ENCODE measurements at places on chromosomes 6 and 20.
A peak's percentile ranks its signal among the peaks of the same experiment; 100 is the strongest.

DNA sequence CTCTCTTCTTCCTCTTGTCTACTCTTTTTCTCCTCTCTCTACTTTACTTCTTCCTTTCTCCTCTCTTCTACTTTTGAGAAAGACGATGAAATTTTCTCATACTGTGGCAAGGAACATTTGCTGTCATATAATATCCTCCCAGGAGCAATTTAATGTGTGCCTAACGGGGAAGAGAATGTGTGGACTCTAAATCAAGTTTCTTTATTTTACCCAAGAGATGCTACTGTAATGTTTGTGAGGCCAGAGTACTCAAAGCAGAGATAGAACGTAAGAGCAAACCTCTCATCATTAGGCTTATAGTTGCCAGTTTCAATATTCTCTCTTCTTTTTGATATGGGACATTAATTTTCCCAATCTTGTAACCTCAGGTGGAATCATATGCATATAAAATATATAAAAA is 801.4 kb downstream of the BCKDHB start:
- DNase-seq: no peak

- no peak for DNase-seq
Measured at GRCh38 chr6:75117701-75118100, 88.2 kb downstream of the COL12A1 start.

- DNase-seq: no peak
Measured at GRCh38 chr20:50381771-50382593, 128.2 kb upstream of the PTPN1 start.

- no peak for DNase-seq
Measured at GRCh38 chr6:46921059-46921458, 679 bp downstream of the ADGRF5 start.

GRCh38 chr6:45896783-45897441 is 118.7 kb downstream of the CLIC5 start:
- DNase-seq: no peak

DNA sequence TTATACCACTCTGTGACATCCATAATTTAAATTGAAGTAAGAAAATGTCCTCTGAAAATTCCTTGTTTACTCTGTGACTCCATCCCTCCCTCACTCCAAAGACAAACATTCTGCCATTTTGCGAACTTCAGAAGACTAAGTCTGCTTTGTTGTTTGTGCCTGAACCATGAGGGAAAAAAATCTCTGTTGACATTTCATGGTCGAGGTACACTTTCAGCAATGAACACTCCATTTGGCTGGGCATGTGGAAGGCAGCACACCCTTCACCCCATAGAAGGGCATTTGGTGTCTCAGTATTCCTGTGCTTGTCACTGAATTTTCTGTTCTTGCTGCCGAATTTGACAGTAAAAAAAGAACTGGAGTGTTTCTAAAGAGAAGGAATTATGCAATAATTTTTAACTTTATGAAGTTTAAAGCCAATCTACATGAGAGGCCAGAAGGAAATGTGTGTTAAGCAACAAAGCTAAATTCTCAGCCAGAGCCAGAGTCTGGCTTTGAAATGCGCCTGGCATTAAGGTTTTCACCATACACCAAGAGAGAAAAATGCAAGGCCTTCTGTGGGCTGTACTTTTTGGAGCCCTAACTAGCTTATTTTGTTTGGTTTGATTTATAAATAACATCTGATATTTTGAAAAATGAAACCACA is 4.7 kb upstream of the PBOV1 start:
- no peak for DNase-seq

GRCh38 chr6:43966853-43967718 is 160.2 kb downstream of the MRPL14 start:
- no peak for DNase-seq

DNA sequence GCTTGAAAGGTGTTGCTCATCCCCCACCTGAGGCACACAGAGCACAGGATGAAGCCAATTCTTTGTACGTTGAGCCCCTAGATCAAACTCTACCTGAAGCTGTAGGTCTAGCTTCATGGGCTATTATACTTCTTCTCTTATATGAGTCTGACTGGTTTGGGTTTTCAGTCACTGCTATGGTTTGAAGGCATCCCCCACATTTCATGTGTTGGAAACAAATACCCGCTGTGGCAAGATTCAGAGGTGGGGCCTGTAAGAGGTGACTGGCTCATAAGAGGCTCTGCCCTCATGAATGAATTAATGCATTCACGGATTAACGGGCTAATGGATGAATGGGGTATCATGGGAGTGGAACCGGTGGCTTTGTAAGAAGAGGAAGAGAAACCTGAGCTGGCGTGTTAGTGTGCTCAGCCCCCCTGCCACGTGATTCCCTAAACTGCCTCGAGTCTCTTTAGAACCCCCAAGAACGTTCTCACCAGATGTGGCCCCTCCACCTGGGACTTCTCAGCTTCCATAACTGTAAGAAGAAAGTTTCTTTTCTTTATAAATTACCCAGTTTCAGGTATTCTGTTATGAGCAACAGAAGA is 39.2 kb downstream of the PREX1 start:
- DNase-seq: no peak

GRCh38 chr6:128463942-128464341 is 56.5 kb downstream of the PTPRK start:
- no peak for DNase-seq

DNA sequence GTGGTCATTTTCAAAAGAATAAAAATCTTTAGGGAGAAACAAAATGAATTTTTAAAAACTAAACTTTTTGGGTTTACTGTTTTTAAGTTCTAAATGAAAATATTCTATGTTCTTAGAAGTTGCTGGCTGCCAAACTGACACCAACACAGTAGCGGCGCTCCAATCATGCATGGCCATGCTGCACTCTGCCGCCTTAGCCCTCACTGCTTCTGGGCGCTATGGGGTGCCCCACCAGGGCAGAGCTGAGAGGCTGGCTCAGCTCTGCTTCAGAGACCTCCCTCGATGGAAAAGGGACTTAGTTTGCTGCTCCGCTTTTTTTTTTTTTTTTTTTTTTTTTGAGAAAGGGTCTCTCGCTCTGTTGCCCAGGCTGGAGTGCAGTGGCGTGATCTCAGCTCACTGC is 20.9 kb downstream of the EZR start:
- DNase-seq: no peak

- no peak for DNase-seq
Measured at GRCh38 chr20:409697-410559, 1.8 kb downstream of the RBCK1 start.

DNA sequence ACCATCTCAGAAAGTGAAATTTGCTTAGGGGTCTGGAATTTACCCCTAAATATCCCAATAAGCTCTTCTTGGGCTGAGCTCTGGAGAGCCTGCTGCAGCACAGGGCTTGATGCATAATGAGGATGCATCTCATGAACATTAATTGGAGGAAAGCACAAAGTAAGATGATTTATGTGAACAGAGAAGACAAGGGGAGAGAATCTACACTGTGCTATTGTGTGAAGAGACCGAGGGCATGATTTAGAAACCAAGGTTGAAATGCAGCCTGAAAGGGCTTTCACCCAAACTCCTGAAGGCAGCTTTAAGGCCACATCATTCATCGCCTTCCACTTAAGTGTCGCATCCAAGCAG is 27.8 kb upstream of the GPR63 start:
- DNase-seq: no peak

GRCh38 chr20:43183536-43184070 is 6.1 kb downstream of the PTPRT start:
- DNase-seq: peak; percentile 98

- DNase-seq: no peak
Measured at GRCh38 chr6:27237089-27237803, 10.3 kb upstream of the PRSS16 start.

- no peak for DNase-seq
Measured at GRCh38 chr6:138007014-138007472, 100.2 kb downstream of the PERP start.

- DNase-seq: no peak
Measured at GRCh38 chr6:53119349-53119748, 29.3 kb downstream of the GCM1 start.

DNA sequence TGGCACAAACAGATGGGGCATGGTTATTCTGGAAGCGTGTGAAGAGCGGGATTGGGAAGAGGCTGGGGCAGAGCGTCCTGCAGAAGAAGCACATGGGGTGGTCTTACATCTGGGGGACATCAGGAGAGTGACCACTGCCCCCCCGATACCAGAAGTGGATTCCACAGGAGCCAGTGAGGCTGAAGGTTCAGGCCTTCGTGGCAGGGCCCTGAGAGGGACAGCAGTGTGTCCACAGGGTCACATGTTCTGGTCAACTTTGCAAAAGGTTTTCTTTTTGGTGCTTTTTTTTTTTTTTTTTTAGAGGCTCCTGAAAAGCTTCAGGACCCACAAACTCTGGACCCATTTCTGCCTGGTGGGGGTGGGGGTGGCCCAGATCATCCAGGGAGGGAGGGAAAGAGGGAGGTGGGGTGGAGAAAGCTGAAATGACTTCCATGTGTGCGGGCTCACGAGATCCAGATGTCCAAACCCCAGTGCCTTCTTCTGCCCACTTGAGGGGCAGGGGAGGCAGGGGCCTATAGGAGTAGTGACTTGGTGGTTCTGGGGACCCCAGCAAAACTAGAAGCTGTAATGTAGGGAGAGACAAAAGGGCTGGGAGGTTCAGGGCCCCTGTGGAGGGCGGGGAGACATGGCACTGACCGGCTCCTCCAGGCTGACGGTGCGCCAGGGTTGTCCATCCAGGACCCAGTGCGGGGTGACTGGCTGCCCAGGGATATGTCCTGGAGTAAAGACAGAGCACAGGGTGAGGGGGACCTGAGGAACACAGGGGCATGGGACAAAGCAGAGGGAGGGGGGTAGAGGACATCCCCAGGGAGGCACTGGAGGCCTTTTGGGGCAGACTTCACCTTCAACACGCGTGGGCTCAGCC is 2.7 kb downstream of the ADAM33 start:
- DNase-seq: peak; percentile 52

GRCh38 chr6:163311830-163312229 is 102.7 kb upstream of the QKI start:
- no peak for DNase-seq

DNA sequence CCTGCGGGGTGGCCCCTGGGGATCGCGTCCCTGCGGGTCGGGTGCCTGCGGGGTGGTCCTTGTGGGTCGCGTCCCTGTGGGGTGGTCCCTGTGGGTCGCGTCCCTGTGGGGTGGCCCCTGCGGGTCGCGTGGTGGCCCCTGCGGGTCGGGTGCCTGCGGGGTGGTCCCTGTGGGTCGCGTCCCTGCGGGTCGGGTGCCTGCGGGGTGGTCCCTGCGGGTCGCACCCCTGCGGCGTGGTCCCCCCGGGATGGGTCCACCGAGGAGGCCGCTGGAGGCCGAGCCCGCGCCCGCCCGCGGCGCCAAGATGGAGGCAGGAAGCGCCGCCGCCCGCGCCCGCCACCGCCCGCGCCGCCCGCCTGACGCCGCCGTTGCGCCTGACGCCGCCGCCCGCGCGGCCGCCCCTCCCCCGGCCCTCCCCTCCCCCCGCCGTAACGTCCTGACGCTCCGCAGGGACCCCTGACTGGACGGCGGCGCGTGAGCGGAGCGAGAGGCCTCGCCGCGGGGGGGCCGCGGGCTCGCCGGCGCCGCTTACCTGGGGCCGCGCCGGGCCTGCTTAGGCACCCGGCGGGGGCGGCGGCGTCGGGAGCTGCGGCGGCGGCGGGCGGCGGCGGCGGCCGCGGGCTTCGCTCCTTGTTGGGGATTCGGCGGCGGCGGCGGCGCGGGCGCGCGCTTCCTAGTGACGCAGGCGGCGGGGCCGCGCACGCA is at the start of gene GMEB2:
Gene GMEB2, minus strand, starts transcription at position 678 of the 705 bp plus-strand sequence. CDS start 7,704 bp downstream, outside the sequence.
- DNase-seq: peak; percentile 63

- DNase-seq: no peak
Measured at GRCh38 chr20:10953437-10953836, 279.6 kb upstream of the JAG1 start.

GRCh38 chr6:10759312-10759839 is 11.8 kb downstream of the TMEM14B start:
- DNase-seq: peak; percentile 81

DNA sequence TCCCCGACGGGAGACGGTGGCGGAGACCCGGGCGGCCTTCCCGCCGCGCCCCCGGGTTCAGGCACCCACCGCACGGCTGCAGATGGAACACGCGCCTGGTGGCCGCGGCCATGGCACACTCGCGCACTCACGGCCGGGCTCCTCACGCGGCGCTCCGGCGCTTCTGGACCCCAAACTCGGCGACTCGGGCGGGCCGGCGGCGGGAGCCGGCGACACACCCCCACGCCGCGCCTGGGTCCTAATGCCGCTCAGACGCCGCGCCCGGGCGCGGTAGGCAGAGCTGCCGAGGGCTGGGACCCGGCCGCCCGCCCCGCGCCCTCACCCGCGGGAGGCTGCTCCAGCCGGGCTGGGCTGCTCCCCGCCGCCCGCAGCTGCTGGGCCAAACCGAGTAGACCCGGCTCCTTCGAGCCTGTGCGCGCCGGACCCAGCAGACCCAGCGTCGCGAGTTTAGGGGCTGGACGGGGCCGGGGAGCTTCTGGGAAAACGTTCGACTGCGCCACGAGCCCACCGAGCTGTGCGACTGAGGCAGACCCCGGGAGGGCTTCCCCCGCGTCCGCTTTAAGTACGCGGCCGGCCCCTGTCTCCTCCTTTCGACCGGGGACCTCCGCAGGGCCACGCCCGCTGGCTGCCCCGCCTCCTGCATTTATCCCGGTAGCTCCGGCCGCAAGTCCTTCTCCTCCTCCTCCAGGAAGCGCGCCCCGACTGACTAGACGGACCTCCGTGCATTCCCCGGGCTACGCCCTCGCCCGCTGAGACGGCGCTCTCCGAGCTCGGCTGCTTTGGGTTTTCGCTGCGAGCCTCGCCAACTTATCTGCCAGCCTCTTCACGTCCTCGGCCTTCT is at the start of gene SLC4A11:
Gene SLC4A11, minus strand, starts transcription at position 165 of the 841 bp plus-strand sequence. Its CDS starts 53 bp downstream, at position 112.
- no peak for DNase-seq

DNA sequence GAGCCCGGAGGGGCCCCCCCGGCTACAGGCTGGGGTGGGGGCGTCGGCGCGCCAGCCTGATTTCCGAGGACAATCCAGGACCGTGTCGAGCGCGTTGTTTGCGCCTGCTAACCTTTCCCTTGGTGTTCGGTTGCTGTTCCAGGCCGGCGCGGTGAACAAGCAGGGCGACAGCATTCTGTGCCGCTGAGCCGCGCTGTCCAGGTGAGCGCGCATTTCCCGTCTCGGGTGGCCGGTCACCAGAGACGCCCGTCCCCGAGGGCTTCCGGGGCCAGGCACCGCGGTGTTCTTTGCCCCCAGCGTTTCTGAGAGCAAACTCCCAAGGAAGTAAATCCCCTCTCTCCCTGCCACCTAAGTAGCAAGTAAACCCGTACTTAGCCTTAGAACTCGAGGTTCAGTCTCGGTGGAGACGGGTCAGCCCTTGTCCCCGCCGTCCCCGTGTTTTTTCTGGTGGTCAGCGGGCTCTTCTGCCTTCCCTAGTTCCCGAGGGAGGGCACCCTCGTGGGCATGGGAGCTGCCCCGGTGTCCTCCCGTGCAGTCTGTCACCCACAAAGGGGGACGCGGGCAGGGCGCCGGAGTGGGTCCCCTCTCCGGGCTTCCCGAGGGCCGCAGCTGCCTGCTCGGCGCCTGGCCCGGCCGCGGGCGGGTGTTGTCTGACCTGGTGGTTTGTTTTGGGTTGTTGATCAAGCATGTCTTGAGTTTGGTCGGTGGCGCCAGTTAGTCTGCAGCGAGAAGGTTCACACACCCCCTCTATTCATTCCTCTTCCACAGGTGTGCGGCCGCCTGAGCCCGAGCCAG is 1.5 kb downstream of the ID4 start:
- DNase-seq: no peak

GRCh38 chr6:30875244-30876038 is 8.9 kb upstream of the DDR1 start:
- DNase-seq: no peak
